Small intestine (tissue), 16 donors: ENCODE measurements at places on chromosomes 16 and 17. TPM values are rescaled to one million over a fixed set of nuclear protein-coding genes. Genes with fewer than 3 reads are reported as not detected.

Gene MT3
- 5.4 TPM for polyA plus RNA-seq

Gene ITGAD
- not detected for polyA plus RNA-seq

Gene CACNG1
- 0.66 TPM for polyA plus RNA-seq

Gene RAB11FIP4
- polyA plus RNA-seq, result 22.1 TPM

Gene OR1F1
- polyA plus RNA-seq, result not detected

Gene SEC14L5
- 0.16 TPM for polyA plus RNA-seq

Gene DOC2B
- polyA plus RNA-seq, result 12.7 TPM

Gene LIG3
- polyA plus RNA-seq, result 23.9 TPM

Gene ODAD4
- polyA plus RNA-seq, result 0.50 TPM

Gene PSMC3IP
- 0.89 TPM for polyA plus RNA-seq

Gene NOG
- polyA plus RNA-seq, result not detected

Gene ADGRG3
- polyA plus RNA-seq, result 1.3 TPM
